Activated CD4-positive, alpha-beta T cell treated with anti-CD3 and anti-CD28 coated beads, Interleukin-2, Interleukin-4, amounts not matched to agents 100 ng/mL and 50 ng/mL, durations not matched to agents 16 hours and 8 hours (primary cell): ENCODE measurements at places on chromosomes 6 and 20.
A peak's percentile ranks its signal among the peaks of the same experiment; 100 is the strongest.

- peak; percentile 30 for DNase-seq
These were observed 614 bp upstream of the TMEM242 start for GRCh38 chr6:157323966-157324300.

DNA sequence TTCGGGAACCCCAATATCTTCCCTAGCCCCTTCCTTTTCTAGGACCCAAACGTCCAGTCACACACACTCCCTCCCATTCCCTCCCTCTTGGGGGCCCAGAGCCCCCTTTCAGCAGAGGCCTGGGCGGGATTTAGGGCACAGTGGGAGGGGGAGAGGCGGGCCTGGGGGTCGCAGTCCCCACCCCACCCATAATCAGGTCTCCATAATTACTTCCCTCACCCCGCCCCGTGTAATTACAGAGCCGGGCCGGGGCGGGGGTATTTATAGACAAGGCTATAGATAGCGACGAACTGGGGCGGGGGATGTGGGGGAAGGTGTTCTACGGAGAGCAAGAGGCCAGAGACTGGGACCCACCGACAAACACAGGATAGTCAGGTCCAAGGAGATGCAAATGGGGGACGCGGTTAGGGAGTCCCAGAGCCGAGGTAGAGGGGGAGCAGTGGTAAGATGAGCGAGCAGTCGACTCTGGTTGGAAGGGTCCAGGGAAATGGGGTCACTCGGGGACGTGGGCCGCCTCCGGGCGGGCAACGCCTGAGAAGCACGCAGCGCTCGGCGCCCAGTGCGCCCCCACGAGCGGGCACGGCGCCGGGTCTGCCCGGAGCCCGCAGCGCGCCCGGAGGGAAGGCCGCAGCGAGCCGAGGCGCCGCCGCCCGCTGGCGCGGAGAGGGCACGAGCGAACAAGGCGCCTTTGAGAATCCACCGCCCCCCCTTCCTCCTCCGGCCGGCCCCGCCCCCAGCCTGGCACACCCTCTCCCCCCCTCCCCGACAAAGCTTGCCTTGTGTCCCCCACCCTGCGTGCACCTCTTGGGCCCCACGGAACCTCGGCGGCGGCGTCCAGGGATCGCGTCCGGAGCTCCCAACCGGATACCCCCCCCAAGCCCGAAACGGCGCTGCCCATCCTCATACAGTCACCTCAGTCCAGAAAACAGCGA lies 670 bp upstream of the COL11A2 start:
- DNase-seq = no peak

- DNase-seq = no peak
These were observed 25.8 kb downstream of the SYNDIG1 start for GRCh38 chr20:24495266-24495665.

DNA sequence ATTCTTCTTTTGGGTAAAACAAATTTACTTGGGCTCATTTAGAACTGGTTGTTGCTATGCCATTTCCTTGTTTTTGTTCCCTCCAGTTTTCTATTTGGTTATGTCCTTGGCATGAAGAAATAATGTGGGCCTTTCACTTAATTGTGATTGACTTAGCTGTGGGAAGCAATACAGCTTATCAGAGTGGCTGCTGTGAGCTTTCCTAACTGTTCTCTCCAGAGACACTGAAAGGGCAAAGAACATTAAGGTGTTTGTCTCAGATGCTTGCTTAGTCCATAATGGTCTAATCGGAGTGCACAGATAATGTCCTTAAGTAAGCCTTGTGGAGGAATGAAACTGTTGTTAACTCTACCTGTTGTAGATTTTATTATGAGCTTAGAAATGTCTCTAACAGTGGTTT lies 56.6 kb downstream of the SH3BGRL2 start:
- no peak for DNase-seq

GRCh38 chr6:124928851-124929250 lies 33.4 kb upstream of the RNF217 start:
- DNase-seq = no peak

DNA sequence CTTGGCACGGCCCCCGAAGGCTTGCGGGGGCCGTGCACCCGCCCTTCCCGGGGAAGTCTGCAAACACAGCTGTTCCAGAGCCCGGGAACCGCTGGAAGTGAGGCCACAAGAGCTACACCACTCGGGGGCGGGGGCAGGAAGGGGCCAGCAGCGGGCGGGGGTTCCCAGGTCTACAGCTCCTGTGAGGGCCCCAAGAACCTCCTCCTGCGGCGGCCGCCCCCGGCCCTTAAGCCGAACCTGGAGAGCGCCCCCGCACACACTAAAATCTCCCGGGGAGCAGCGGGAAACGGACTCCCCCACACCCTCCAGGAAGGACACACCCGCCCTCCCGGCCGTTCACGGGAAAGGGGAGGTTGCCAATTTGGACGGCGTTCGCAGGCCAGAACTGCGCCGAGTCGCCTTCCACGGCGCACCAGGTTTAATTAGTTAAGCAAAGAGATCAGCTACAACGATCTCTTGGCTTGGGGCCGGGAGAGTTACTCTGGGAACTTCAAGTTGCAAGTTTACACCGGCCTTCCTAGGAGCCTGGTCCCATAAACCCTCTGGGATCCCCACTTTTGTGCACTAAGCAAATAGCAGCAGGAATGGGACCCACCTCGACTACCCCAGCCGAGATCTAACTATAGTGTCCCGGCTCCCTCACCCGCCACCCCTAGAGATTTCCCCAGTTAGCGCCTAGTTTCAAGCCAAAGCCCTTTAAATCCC lies 1.7 kb downstream of the JAG1 start:
- DNase-seq = no peak

GRCh38 chr6:79461205-79461604 lies 76.0 kb downstream of the LCA5 start:
- DNase-seq = no peak

- no peak for DNase-seq
These were observed 375.1 kb downstream of the BTBD9 start for GRCh38 chr6:38264605-38265004.

DNA sequence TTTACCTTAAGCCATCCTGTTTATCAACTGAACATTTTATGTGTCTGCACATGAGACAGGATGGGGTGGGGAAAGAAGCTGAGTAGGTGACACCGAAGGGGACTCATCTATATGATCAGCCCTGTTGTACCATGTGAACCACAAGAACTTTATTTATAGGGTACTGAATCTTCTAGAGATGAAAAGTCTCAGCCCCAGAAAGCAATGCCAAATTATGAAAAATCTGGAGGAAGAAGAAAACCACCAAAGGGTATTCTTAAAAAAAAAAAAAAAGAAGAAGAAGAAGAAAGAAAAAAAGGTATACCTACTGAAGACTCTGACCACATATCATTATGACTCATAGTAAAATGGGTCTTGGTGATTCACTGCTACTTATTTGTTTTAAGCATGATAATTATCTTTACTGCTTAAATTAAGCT lies 39.8 kb upstream of the HBS1L start:
- DNase-seq = peak; percentile 79

- no peak for DNase-seq
These were observed 1.3 kb upstream of the NDUFAF4 start for GRCh38 chr6:96899019-96899418.

GRCh38 chr6:24927277-24927955 lies 8.3 kb downstream of the RIPOR2 start:
- peak; percentile 52 for DNase-seq

GRCh38 chr6:142886431-142887170 lies 58.4 kb downstream of the HIVEP2 start:
- DNase-seq = peak; percentile 59

- no peak for DNase-seq
These were observed 368.8 kb downstream of the ESR1 start for GRCh38 chr6:152176268-152176667.

- no peak for DNase-seq
These were observed 15.0 kb downstream of the BTN2A1 start for GRCh38 chr6:26472549-26473290.

GRCh38 chr6:28134716-28135115 lies 7.0 kb upstream of the ZKSCAN8 start:
- DNase-seq = no peak

DNA sequence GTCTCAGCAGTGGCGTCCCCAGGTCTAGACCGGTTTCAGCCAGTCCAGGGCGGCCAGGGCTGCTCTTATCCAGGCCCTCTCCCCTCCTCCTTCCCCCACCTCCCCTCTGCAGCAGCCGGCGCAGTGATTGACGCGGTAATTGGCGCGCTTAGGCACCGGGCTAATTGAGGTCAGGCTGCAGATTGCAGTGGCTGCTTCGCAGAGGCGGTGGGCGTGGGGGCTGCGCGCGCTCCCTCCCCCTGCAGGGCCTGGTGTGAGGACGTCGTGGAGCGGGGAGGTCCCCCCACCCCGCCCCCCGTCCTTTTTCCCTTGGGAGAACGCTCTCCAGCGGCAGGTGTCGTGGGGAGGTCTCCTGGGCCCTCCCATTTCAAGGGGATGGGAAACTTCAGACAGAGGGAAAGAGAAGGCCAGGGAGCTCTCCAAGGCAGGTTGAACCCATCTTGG lies 70.4 kb upstream of the BLCAP start:
- DNase-seq = no peak

DNA sequence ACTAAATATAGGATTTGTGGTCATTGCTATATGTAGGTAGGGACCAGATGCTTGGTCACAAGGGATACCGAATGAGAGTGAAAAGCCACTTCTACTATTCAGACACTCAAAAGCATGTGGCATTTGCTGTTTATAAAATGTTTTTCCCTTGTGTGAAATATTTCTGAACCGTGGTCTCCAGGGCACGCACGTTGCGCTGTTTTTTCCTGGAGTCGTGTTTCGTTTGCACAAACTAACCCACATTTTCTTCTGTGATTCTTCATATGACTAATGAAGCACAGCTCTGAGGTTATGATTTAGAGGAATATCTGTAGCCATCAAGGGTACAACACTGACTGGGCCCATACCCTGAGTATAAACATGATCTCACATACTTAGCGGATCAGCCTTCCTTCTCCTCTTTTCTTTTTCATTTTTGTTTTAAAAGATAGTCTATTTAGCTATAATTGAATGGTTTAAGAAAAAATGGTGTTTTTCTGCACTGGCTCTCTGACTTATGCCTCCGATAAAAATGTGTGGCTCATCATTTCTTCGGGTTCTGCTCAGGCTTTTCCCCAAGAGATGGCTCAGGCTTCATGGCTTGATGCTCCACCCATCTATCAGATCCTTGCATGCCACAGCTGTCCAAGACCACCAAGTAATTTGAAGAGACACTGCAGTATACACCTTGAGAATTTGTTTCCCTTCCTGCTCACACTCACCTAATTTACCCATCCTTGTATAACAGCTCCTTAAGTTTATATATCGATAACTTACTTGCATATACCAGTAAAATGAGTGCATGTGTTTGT lies 59.9 kb upstream of the HBS1L start:
- peak; percentile 95 for DNase-seq

- no peak for DNase-seq
These were observed 127.5 kb upstream of the CCDC28A start for GRCh38 chr6:138645976-138646640.

GRCh38 chr6:24620637-24621036 lies 25.4 kb downstream of the KIAA0319 start:
- DNase-seq = no peak

DNA sequence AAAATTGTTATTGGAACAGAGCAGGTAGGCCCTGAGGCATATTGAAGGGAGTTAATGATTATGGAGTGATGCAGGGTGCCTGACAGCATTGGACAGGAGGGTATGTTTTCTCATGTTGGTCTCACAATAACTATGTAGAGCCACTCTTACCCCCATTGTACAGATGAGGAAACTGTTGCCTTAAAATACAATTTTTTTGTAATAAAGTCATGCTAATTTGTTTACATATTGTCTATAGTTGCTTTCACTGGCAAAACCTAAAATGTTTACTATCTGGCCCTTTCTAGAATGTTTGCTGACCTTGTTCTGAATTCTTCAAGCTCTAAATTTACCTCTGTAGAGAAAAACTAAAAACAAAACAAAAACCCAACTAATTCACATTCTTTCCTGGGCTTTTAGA lies 5.7 kb downstream of the ACOT8 start:
- no peak for DNase-seq

DNA sequence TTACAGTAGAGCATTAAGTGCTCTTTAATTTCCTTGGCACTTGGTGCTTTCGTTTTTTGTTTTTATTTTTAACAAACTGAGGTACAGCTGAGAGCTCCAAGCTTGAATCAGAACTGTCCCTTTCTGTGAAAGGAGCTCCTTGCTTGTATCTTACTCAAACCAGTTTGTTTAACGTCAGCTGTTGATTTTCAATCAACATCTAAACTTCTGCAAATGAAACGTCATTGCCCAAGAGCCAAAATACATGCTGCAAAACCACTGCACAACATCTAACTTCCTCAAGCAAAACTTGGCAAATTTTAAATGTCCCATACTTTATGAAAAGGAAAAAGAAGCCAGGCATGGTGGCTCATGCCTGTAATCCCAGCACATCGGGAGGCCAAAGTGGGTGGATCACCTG lies 15.2 kb downstream of the VNN2 start:
- no peak for DNase-seq

GRCh38 chr6:88236612-88237360 lies 70.6 kb upstream of the CNR1 start:
- DNase-seq = no peak

DNA sequence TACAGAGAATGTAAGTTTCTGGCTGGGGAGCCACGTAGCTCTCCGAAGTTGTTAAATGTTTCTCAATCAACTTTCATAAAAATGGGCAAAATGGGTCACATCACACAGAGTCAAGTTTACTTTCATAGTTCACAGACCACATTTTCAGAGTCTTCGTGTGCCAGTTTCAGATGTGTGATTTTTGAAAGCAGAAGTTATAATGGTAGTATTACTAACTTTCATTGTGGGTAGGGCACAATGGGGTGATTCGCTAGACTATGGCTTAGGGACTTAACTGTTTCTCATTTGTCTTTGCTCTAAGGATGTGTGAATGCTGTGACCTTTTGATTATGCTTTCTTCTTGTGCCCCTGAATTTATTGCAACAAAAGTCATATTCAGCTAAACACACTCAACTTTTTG lies 109.0 kb upstream of the SUPT3H start:
- DNase-seq = peak; percentile 71

DNA sequence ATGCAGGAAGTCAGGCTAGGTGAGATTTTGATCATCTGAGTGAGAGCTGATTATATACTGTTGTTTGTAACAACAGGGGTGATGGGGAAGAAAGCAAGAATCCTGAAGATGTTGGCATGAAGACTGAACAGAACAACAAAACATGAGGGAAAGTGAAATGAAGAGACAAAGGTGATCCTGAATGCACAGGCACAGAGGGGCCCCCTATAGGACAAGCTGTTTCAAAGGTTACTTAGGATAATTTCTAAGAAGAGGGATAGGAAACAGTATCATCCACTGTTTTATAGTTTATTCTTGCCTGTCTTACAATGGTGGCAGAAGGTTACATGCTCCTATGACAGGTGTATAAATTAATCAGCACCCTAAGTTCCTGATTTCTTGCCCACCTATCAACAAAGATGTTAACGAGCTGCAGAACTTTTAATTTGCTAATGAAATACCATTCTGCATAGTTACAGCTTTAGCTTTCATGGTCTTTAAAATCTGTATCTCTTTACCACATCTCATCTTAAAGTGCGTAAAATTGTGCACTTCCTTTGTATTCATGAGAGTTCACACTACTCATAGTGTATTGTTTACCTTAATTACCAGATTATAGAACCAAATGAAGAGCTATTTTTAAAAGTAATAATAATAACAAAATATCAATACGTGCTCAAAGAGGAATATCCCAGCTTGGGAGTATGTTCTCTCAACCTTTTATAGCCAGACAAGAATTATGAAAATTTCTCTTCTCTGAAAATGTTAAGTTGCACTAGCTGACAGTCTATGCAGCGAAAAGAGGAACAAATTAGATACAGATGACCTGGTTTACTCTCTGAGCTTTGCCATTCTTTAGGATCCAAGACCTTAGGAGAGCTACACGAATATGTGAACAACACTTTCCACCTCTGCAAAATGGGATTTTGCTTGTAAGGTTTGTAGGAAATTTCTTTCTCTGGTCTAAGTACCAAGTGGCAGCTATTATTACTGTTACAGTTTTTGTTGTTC lies 192.5 kb downstream of the EDN1 start:
- no peak for DNase-seq
